ENCODE measurements at places on chromosomes 3 and 15.

DNA sequence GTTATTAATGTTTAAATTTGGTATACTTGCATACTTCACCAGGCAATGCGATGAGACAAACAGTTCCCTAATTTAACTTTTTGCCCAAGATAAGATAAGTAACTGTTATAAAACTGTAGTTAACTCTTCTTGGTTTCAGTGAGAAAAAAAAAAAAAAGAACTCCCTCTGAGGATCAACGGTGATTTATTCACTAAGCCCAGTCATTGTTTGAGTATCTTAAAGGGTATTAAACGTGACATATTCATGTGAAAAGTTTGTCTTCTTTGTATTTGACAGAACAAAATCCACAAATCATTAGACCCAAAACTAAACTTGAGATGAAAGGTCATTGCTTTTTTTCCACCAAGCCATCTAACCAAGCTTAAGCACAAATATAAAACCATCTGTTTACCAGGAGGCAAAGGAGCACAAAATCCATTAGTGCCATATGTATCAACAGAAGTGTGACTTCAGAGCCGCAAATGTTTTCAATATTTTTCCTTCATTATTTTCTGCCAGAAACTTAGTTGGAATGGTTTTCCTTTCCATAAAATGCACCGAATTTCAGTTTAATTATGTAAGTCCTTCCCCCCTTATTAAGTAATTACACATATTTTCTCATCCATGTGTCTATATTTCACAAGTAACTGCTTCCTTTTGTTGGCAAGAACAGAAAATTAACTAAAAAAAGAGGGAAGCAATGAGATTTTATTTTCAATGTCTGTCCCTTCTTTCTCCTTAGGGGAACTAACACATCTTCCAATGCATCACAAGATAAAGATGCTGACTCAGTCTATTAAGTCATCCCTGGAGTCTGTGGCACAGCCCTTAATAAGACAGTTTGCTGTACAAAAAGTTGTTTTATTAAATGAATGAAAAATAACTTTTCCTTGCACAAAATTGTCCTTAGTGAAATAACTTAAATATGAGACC, 92.2 kb upstream of the RAP2B start:
- no peak for DNase-seq

- DNase-seq: no peak
Measured at GRCh38 chr3:140319739-140320138, 358.1 kb upstream of the TRIM42 start.

- no peak for DNase-seq
Measured at GRCh38 chr15:73922186-73923151, 3.8 kb upstream of the LOXL1 start.

GRCh38 chr15:54282228-54282836, 304.1 kb downstream of the UNC13C start:
- no peak for DNase-seq

GRCh38 chr15:67736810-67737209, 88.5 kb upstream of the SKOR1 start:
- no peak for DNase-seq

DNA sequence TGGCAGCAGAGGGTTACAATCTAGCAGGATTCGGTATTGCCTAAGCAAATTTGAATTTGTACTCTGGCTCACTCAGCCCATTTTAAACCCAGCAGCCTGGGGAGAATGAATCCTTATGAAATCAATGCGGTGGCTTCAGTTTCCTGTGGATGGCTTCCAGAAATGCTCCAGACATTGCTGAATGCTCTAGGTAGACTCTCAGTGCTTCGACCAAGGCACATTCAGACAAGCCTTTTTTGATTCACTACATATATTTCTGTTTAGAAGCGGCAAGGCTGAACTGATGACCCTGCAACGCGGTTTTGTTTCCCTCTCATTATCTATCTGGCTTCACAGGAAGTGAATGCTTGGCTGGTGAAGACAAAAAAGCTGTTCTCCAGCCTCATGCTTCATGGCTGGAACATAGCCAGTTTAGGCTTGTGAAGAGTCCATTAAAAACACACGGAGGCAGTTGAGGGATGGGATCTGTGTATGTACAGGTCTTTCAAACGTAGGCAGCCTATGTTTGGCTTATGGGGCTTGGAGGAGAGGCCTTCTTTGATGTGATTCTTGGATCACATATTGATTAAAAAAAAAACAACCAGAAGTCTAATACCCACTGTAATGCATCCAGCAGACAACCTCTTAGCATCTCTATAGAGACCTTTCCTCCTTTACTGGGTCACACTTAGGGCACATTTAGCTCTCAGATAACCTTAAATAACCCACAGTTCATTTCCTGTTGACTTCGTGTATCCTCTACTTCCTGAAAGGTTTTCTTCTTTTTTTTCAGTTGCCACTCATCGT, 400.2 kb upstream of the TBL1XR1 start:
- DNase-seq: peak; percentile 56

DNA sequence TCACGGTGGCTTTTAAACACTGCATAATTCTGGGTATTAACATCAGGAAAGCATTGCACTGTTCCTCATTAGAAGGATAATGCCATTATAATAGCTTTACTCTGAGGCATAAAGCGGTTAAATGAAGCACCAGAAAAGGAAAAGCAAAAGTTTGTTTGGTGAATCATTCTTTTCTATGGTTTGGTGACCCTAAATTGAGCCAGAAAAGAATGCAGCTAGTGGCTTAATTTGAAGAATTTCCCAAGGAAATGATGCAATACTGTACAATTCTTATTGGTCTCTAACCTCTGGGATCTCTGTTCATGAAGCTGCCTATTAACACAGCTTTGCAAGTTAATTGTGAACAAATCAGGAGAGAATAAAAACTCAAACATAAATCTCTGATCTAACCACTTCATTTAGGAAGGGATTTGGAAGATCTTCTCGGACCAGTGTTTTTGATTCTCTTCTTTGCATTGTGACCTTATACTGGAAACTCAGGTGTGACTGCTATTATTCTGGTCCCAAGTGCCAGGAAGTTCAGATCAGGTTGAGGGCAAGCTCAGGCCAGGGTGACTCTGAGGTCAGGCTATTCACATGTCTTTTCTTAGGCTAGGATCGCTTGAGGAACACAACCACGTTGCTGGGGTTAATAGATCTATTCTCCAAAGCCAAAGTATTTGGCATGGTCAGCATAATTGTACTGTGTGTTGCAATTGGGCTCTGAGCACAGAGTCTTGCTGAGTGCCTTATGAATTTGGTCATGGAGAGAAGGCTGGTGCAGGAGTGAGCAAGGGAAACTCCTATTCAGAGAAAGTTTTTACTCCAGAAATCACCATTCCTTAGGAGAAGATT, 11.3 kb upstream of the DLG1 start:
- DNase-seq: no peak

DNA sequence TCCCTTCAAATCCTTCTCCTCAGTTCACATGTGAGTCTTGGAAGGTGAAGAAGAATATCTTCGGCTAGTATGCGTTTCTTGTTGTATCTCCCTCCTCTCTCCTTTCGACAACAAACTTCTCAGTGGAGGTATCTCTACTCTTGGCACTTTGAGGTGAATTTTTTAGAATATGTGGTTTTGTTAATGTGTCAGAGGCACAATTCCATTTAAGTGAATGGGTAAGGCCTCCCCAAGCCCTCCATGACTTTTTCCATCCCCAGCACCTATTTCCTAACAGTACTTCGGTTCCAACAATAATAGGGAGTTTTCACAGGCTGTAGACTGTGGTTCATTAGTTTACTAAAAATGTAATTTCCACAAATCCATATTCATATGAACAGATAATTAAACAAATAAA, 74.2 kb downstream of the TM4SF4 start:
- DNase-seq: no peak

DNA sequence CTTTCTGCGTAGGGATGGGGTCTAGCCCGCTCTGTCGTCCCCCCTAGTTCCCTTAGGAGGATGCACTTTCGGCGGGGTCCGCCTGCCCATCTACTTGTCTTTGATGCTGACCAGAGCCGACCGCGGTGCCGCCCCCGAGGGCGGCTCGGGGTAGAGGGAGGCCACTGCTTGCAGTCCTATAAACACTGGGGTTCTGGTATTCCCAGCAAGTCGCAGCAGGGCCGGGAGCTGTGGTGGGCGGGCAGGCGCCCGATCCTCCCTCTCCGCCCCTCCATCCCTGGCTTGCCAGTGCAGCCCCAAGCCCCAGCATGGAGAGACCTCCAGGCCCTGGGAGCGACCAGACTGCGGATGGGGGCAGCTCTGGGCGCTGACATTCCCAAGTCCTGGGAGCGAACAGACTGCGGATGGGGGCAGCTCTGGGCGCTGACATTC, 830 bp downstream of the SEMA4B start:
- DNase-seq: no peak

DNA sequence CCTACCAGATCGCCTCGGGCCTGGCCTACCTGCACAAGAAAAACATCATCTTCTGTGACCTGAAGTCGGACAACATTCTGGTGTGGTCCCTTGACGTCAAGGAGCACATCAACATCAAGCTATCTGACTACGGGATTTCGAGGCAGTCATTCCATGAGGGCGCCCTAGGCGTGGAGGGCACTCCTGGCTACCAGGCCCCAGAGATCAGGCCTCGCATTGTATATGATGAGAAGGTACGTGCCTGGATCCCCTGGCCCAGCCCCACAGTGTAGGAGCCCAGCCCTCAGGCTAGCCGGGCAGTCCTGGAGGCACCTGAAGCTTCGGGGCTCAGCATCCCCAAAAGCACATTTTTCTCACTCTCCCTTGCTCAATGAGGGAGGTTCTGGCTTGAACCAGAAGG, 135.8 kb downstream of the LRRK1 start:
- no peak for DNase-seq

DNA sequence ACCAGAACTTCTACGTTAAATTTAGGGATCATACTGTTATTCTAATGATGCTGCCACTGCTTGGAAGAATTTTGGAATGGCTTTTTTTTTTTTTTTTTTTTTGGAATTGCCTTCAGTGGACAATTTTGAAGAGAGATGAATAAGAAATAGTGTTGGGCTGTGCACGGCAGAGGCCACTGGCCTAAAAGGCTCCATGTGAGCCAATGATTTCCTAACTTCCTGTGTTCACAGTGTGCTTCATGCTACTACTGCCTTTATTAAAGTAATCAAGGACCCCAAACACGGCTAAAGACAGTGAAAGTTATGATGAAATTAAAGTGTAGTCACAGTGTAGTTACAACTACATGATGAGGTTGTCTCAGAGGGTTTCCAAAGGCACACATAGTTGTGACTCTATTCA, 100.8 kb upstream of the TNFAIP8L3 start:
- DNase-seq: no peak

- DNase-seq: no peak
Measured at GRCh38 chr3:5739299-5739935, 551.9 kb downstream of the EDEM1 start.

DNA sequence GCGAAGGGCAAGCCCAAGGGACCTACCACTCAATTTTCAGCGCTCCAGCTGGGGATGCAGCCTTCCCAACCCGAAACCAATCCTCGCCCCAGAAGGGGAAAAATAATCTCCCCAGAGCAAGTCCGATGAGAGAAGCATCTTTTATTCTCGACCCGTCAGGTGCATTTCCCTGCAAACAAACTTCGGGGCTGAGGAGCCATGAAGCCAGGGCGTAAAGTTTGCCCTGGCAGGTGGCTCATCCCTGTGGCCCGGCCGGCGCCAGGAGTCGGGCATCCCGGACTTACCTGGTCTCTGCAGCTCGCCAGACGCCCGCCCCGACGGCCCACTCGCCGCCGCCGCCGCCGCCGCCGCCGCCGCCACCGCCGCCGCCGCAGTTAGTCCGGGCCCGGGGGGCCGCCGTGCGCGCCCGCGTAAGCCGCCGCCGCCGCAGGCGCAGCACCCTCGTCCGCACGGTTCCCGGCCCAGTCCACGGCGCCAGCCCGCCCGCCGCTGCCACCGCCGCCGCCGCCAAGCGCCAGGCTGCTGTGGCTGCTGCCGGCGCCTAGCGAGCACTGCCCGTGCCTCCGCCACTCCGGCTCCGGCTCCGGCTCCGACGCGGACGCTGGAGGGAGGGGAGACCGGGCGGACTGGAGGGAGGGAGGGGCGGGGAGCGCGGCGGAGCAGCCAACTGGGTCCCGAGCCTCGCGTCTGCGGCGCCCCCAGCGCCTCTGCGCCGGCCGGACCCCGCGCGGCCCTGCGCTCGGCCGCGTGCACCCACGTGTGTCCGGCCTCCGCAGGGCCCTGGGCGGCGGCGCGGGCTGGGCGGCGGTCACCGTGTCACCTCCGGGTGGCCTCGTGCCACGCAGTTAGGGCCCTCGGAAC, at the start of gene CNTN3:
TSS of gene CNTN3 (minus strand) at position 553 of the 861 bp plus-strand sequence. CDS start 93,547 bp downstream, outside the sequence.
- no peak for DNase-seq

GRCh38 chr3:132556508-132557159, 40.4 kb upstream of the ACKR4 start:
- DNase-seq: peak; percentile 81

GRCh38 chr3:101069901-101070798, 76.9 kb upstream of the ABI3BP start:
- no peak for DNase-seq

- no peak for DNase-seq
Measured at GRCh38 chr3:41522612-41523011, 323.3 kb downstream of the CTNNB1 start.

DNA sequence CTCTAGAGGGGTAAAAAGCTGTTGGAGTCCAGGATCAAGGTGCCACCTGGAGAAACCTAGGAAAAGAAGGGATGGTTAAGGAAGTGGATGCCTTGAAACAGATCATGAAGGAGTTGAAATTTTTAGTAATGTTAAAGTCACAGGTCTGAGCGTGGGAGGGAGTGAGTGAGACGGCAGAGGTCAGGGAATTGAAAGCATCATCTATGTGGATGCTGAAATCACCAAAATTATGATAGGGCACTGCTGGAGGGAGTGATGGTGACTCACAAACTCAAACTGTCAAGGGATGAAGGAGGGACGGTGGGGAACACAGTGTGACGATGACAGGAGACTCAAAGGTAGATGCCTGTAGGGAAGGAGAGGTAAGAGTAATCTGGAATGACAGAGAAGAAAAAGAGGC, 205.7 kb downstream of the OSBPL10 start:
- no peak for DNase-seq

DNA sequence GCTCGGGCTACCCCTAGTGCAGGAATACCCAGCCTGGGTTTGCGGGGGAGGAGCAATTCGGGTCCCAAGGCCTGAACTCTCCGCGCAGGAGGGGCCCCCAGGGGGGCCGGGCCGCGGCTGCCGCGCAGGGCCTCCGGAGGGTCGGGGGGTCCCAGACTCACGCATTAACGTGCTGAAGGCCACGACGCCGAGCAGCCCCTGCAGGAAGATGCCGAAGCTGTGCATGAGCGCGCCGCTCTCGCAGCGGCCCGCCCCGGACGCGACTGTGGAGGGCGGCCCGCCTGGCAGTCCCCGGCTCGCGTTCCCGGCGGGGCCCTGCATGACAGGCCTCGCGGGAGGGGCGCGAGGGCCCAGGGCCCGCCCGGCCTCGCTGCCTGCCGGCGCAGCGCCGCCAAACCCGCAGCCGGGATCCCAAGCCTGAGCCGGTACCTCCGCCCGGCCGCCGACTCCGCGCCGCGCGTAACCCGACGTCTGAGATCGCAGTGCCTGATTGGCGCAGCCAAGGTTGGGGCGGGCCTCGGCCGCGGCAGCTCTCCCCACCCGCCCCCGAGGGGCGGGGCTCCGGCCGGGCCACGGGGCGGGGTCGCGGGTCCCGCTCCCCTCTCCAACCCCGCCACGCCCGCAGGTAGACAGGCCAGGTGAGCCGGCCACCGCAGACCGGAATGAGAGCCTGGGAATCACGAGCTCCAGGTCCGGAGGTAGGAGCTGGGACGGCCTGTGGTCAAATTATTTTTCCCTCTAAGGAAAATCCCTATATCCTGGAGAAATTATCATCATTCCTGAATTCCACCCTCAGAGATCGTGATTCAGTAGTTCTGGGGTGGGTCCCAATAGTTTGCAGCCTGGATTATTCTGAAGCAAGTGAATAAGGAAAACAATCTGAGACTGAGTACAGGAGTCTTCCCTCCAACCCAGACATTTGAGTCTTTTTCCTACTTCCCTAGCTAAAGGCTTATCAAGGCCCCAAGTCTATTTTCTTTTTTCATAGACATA, at the start of gene STIMATE:
TSS of gene STIMATE (minus strand) at position 419 of the 993 bp plus-strand sequence. CDS start at position 321, 98 bp downstream.
- DNase-seq: peak; percentile 80

All from uterus (tissue), 4 donors.